Adrenal gland (tissue), 19 donors: ENCODE measurements at places on chromosomes 2 and 18. TPM values are rescaled to one million over a fixed set of nuclear protein-coding genes. Genes with fewer than 3 reads are reported as not detected.

- H3K36me3 ChIP-seq = no peaks in the 10 kb centered on the region
- no peak overlapping the region for H3K27ac ChIP-seq
Observed at GRCh38 chr2:203739351-203739750, 32.9 kb downstream of the CD28 start.

DNA sequence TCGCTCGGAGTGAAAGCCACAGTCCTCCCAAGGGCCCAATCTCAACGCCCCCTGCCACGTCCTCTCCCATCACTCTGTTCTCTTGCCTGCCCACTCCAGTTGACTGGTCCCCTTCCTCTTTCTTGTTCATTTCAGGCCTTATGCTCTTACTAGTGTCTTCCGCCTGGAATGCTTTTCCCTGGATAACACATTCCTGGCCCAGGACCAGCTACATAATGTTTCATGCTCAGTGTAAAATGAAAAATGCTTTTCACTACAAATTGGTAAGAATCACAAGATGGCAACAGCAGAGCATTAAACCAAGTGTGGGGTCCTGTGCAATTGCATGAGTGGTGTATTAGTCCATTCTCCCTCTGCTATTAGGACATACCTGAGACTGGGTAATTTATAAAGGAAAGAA, 417.2 kb upstream of the KLHL29 start:
- DNase-seq = no peak
- no peak overlapping the region for H3K27ac ChIP-seq
- no peaks in the 10 kb centered on the region for H3K27me3 ChIP-seq
- no peak overlapping the region for H3K4me3 ChIP-seq
- no peaks in the 10 kb centered on the region for H3K36me3 ChIP-seq

CAPN13 gene
- 0.14 TPM for total RNA-seq

NEU4 gene
- total RNA-seq = 1.0 TPM

GCKR gene
- 6.3 TPM for total RNA-seq

SERPINB13 gene
- not detected for total RNA-seq

IL1B gene
- 0.69 TPM for total RNA-seq

GNLY gene
- 2.9 TPM for total RNA-seq
